Stimulated activated CD4-positive, alpha-beta T cell treated with anti-CD3 and anti-CD28 coated beads, Interleukin-2, amount 100 ng/mL, for 24 hours (primary cell): ENCODE measurements at places on chromosomes 2 and 18.

DNA sequence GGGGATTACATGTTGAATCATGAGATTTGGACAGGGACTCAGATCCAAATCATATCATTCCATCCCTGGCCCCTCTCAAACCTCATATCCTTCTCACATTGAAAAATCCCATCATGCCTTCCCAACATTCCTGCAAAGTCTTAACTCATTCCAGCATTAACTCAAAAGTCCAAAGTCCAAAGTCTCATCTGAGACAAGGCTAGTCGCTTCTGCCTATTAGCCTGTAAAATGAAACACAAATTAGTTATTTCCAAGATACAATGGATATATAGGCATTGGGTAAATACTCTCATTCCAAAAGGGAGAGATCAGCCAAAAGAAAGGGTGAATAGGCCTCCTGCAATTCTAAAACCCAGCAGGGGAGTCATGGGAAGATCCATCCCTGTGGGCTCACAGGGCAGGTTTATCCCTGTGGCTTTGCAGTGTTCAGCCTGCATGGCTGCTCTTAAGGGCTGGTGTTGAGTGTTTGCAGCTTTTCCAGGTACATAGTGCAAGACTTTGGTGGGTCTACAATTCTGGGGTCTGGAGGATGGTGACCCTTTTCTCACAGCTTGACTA, 21.2 kb upstream of the SLC14A1 start:
- no peak for DNase-seq

DNA sequence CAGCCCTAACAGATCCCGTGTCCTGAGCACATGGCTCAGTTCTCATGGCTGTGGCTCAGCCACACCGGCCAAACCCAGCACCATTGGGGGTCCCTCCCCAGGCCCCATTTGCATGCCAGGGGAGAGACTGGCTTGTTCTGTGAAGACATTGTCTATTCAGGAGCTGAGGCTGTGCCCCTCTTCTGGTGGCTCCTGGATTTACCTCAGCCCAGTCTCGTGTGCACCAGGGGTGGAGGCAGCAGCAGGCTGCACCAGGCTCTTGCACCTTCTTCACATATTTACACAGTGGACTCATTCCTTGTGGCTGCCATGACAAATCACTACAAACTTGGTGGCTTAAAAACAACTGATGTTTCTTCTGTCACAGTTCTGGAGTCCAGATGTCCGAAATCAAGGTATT, 92.4 kb upstream of the ITGA6 start:
- no peak for DNase-seq

DNA sequence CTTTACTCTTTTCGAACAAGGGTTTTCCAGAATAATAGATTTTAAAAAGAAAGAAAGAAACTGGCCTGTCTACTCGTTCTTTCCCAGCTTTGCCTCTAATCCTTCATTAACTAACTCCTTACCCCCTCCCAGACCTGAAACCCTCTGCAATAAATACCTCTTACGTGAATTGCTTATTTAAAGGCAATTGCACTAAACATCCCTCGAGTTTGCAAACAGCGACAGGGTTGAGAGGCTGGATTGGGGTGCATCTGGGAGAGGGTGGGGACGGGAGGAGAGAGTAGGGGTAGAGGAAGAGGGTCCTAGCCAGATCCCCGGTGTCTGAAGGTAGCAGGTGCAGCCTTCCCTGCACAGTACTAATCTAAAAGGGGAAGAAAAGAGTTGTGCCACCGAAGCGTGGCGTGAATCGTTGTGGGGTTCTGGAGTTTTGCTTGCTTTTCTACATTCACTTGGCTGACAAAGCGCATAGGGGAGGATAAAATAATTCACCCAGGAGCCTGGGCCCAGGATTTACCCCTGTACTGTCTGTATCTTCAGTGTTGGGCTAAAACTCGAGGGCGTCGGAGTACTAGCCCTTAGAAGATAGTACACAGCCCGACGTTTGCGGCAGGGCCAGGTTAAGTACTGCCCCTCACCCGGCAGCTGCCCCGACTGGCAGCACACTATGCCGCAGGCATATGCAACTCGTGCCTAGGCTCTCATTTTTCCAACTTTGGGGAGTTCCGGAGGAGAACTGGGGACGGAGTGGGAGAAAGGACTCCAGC, 1.9 kb upstream of the NEUROD1 start:
- DNase-seq = no peak

GRCh38 chr2:160882906-160883305, 277.3 kb upstream of the TANK start:
- DNase-seq = no peak

DNA sequence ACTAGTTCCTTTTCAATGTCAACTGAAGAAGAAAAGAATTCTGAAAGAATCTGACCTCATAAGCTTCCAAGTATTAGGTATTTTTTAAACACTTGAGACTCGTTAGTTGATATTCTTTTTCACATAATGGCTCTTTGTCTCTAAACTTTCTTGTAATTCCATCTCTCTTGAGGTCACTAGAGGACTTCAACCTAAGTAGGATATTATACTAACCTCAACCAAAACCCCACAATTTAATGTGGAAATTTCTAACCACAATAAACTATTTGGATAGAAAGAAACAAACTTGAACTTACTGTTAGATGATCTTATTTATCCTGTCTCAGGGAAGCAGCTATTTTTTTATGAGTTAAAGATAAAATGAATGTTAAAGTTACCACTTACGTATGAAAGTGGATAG, 206.9 kb upstream of the FSIP2 start:
- DNase-seq = no peak

GRCh38 chr2:160621748-160622147, 128.1 kb upstream of the RBMS1 start:
- DNase-seq = no peak

GRCh38 chr2:33272001-33272400, 204.4 kb upstream of the RASGRP3 start:
- no peak for DNase-seq

GRCh38 chr2:129729011-129729410, 250.5 kb upstream of the RAB6C start:
- DNase-seq = no peak

DNA sequence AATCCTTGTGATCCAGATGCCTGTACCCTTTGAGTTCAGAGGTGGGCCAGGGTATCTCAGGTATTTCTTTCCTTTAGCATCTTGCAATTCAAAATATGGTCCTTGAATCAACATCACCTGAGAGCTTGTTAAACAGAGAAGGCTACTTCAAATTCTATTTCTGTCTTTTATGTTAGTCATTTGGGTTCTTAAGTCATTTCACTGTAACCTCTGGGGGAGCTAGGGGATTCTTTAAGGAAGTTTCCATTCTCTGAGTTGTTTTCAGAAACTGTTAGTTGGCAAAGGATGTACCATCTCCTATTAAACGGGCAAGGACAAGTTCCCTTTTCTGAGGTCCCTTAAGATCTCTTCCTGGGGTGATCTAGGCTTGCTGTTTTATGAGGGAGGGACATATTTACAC, 16.6 kb downstream of the CFLAR start:
- no peak for DNase-seq

GRCh38 chr2:237434866-237435311, 20.9 kb upstream of the COL6A3 start:
- DNase-seq = peak; percentile 79

- DNase-seq = no peak
Measured at GRCh38 chr18:70296289-70296688, 7.4 kb downstream of the SOCS6 start.

GRCh38 chr2:163630836-163631235, 105.0 kb downstream of the FIGN start:
- no peak for DNase-seq

- no peak for DNase-seq
Measured at GRCh38 chr2:122163617-122164016, 408.2 kb downstream of the TSN start.

DNA sequence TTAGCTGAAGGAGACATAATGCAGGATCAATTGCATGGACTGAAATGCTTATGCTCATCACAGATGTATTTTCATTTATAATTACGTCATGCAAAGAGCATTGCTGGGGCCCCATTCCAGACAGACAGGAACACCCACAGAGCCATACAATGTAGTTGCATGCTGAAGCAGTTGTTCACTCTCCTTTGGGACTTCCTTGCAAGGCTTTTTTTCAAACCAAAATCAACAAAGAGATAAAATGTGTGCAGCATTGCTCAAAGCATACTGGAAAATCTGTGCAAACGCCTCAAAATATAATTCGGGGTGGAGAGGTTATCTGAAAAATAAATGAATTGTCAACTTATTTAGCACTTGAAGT, 463.2 kb downstream of the CDH2 start:
- no peak for DNase-seq

- peak; percentile 60 for DNase-seq
Measured at GRCh38 chr2:105789745-105790460, 45.2 kb downstream of the NCK2 start.

GRCh38 chr2:106044021-106044420, 150.1 kb downstream of the UXS1 start:
- DNase-seq = no peak

DNA sequence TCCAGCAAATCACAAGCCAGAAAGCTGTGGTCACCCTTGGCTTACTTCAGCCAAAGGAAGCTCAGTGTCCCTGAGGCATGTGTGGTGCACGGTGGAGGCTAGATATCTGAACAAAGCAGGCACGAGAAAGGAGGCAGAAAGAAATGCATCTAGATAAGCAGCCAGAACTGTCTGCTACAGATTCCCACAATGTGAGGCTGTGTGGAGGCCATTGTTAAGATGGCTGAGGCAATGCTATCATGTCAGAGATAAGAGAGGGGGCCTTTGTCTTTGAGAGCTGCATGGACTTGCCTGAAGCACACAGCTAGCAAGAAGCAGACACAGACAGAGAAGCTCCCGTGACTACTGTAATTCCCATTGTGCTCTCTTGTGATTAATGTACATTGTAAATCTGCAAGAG, 110.5 kb upstream of the LYPD6 start:
- DNase-seq = no peak

- DNase-seq = no peak
Measured at GRCh38 chr2:67566958-67567635, 170.0 kb downstream of the ETAA1 start.

DNA sequence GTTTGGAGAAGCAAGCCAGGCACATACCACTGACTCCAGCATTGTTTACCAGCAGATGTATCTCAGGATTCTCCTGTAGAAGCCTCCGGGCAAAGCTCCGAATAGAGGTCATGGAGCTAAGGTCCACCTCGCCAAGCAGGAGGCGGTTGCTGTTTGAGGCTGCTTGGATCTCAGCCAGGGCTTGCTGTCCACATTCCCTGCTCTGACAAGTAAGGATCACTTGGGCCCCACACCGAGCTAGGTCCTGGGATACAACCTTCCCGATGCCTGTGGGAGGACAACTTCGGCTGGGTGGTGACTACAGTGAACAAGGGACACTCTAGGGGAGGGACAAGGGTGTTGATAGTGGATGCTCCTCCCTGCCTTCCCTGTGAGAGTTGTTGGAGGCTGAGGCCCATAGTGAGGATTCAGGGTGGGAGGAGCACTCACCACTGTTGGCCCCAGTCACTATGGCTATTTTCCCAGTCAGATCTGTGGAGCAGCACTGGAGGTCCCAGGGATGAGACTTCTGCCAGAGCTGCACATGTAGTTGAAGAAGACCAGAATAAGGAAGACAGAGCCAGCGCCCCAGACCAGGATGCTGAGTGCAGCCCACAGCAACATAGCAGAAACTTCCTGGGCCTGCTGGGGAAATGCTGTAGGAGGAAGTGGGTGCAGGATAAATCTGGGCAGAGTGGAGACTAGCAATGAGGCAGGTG, 8.3 kb downstream of the C2orf81 start:
- no peak for DNase-seq

DNA sequence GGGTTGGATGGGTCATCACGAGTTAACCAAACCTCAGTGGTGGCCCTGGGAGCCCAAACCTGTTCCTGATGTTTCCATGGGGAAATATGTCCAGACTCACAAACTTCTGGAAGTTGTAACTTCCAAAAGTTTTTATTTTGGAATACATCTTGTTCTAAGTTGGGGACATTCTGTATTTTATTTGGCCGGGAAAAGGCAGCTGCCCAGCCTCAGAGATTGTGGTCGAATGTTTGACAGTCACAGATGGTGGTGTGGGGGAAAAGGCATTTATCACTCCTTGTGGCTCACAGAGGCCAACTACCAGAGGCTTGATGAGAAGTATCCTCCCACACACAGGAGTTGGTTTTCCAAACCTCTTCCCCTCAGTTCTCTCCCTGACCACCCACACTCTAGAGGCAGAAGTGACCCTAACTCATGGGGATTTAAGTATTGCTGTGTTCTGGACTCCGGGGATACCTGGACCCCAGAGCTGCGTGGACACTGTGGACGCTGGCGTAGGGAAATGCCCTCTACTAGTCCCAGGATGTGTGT, 124.7 kb upstream of the PPP1CB start:
- DNase-seq = no peak

GRCh38 chr2:176159663-176160250, 2.6 kb downstream of the HOXD3 start:
- DNase-seq = no peak

DNA sequence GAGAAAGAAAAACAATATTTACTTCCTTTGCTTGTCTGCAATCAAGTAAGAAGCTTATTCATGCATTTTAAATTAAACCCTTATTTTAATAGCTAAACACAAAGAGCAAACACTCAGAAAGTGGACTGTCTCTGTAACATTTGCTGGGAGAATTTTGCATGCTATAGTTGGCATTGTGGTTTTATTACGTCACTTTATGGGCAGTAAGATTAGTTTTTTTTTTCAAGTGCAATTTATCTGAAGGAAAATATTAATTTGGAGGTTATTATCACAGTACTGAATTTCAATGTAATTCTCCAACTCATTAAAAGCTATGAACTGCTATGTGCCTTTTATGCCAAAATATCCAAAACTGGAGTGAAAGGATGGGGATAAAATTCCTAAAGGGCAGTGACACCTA, 103.3 kb downstream of the TMEFF2 start:
- DNase-seq = no peak

- no peak for DNase-seq
Measured at GRCh38 chr18:75931079-75931478, 503.6 kb upstream of the SMIM21 start.

- no peak for DNase-seq
Measured at GRCh38 chr2:112485849-112486248, 3.9 kb downstream of the TTL start.

DNA sequence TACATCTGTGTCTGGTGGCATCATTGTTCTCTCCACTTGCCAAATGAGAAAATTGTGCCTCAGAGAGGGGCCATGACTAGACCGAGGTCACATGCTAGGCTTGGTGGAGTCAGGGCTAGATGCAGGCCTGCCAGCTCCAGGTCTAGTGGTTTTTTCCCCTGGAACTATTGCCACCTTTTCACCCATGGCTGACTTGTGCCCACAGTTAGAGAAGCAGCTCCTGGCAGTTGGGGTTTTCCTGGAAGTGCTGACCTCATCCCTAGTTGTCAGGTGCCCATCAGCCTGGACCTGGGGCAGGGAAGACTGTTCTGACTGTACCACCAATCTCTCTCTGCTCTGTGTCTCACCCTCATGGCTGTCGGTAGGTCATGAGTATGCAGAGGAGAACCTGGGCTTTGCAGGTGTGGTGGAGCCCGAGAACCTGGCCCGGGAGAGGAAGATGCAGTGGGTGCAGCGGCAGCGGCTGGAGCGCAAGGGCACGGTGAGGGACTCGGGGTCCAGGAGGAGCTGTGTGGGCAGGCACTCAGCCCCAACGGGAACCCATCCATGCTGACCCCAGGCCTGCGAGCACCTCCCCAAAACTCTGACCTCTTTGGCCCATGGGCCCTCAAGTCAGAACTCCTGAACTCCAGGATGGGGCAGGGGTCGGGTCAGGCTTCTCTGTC, 12.4 kb upstream of the CATIP start:
- no peak for DNase-seq

- DNase-seq = no peak
Measured at GRCh38 chr2:60516383-60516811, 37.1 kb downstream of the BCL11A start.

- DNase-seq = no peak
Measured at GRCh38 chr2:183063083-183063482, 15.5 kb upstream of the DUSP19 start.
